AG20443 (cell line): ENCODE measurements at places on chromosomes 11 and 22.

GRCh38 chr11:29511394-29511793 lies 505.4 kb downstream of the KCNA4 start:
- DNase-seq, result no peak

DNA sequence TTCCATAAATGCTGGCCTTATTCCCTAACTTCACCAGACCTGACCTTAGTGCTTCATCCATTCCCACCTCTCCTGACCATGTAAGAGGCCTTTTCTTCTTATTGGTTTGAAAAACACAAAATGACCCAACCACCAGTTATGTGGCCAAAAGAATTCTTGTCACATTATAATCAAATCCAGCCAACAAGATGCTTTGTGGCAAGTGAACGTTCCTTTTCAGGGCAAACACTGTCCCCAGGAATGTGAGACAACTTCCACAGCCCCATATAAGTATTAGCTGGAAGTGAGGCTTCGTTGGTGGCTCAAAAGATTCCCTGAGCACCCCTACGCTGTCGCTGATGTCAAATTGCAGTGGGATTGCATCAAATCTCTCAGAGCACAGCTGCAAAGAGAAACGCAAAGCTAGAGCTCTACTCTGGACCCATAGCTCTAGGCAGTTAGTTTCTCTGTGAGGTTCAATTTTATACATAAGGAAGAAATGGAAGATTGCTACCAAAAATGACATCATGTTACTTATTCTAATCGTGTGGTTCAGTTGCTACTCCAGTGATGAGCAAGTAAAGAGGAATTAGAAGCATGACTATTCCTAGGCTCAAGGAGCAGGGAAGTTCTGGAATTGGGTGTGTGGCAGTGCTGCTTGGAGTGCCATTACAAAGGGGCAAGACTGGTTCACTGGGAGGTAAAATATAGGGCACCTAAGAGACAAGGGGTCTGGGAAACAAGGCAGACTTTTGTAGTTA lies 26.1 kb downstream of the GLYATL1 start:
- peak; percentile 64 for DNase-seq

DNA sequence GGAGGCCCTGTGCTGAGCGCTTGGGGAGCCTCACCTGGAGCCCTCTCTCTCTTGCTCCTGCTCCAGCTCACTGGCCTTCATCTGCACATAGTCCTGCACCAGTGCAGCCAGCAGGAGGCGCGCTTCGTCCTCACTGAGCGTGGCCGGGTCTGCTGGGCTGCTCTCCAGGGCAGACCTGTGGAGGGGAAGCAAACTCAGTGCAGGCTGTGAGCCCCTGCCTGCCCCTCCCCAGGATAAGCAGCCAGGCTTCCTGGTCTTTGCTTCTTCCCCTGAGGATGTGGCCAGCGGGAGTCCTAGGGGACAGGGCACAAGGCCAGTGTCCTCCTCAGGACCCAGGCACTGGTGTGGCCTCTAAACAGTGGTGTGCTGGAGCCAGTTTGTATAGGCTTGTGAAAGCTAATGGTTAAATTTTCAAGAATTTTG lies 2.2 kb downstream of the CALCA start:
- DNase-seq, result no peak

GRCh38 chr22:50342651-50343540 lies at the start of gene PPP6R2:
Gene PPP6R2 (plus strand): TSS chr22:50343327. CDS start chr22:50393909, 50,582 bp downstream.
- DNase-seq, result peak; percentile 97

DNA sequence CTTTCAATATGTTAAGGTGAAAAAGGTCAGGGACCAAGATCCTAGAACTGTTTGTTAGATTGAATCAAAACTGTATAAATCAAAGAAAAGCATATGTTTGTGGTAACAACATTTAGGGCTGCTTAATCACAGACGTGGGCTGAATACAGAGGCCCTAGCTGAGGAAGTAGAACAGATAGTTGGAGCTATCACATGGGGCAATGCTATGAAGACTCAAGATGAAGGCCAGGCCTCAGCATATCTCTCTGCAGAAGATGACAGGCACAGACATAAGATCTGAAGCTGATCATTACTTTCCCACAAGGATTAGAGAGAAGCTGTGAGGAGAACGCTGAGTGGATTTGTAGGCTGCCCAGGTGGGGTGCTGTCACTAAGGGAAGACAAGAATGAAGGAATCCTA lies 158.6 kb upstream of the CARD18 start:
- no peak for DNase-seq

GRCh38 chr11:69213316-69213715 lies 57.6 kb downstream of the SMIM38 start:
- no peak for DNase-seq

DNA sequence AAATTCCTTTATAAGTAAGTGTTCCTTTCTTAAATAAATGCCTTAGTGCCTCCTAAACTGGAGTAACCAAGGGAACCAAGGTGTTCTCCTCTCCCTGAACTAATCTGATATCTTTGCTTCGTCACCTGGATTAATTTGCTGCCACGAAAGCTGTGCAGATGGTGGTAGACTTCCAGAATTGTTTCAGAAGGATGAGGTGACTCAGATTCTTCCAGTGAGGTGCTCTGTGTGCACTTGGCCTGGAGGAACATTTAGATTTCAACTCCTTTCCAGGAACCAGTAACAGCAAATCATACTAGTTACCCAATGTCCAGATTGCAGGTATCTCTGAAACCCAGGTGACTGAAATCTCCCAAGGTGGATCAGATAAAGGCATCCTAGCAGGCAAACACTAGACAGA lies 181.9 kb downstream of the FAT3 start:
- no peak for DNase-seq

DNA sequence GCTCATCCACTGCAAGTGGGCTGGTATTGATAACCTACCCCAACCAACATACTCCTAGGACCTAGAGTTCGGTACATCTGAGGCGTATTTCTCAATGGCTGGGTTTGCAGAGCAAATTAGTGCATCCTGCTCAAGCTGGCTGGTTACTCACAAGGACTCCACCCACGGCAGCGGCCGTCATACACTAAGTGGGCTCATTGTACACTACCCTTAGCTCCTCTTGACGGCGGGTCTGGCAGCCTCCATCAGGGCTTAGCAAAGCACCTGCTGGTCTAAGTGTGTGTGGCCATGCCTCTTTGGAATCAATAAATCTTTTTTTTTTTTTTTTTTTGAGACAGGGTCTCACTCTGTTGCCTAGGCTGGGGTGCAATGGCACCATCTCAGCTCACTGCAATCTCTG lies 20.2 kb upstream of the KCNJ11 start:
- DNase-seq, result no peak

- no peak for DNase-seq
These were observed 43.7 kb upstream of the NUP160 start for GRCh38 chr11:47891886-47892285.

DNA sequence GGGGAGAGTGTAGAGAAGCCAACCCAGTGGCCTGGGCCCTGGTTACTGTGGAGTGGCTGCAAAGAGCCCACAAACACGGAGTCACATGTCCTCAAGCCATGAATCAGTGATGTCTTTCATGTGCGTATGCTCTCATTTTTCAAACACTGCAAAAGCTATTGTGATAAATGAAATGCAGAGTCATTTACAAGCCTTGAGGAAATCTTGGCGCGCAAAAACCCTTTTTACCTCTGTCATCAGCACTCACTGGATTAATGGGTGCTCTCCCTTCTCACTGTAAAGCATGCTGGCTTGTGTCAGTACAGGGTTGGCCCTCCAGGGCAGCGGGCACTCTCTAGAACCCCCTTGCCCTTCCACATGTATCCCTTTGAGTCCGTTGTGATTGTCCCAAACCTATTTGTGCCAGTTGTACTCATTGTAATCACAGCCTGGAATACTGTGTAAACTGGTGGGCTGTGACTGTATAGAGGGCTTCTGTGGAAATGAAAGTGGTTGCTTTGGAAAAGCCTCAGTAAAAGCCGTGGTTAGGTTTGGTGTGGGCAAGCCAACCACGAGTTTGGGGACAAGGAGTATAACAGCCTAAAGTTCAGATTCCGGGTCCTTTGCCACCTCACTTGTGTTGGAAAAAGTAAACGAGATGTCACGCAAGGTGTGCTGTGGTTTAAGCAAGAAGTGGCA lies 10.4 kb downstream of the GNAZ start:
- no peak for DNase-seq

- DNase-seq, result no peak
These were observed 67.5 kb upstream of the MS4A8 start for GRCh38 chr11:60631944-60632343.

GRCh38 chr11:125176866-125177265 lies 12.3 kb downstream of the PKNOX2 start:
- no peak for DNase-seq

- DNase-seq, result no peak
These were observed 58.2 kb downstream of the PRCP start for GRCh38 chr11:82842019-82842418.

DNA sequence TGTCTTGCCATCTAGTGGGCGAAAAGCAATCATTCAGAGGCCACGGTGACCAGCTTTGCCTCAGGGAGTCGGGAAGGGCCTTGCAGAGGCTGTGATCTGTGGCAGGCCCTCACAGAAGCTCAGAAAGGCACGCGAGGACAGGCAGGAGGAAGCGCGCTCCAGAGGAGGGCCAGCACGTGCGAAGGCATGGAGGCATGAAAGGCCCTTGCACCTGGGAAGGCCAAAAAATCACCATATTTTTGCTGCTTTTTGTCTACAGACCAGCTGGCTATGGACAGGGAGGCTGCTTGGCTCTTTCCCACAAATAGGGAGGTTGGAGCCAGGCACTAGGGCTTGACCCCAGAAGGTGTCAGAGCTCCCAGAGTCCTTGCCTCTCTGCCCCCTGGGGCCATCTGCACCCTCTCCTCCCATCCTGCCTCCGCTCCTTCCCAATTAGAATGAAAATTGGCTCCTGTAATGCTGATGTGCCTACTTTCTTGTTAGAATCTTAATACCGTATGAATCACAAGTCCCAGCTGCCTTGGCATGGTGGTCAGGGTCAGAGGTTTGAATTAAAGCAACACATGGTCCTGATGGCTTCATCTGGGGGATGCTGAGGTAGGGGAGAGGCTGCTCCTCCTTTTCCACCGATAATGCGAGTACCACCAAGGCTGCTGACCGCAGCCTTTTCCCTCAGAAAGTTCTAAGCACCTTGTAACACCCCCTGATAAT lies 69.1 kb downstream of the FEZ1 start:
- no peak for DNase-seq

GRCh38 chr11:69232821-69233743 lies 60.9 kb upstream of the MYEOV start:
- no peak for DNase-seq

GRCh38 chr11:12914400-12914912 lies 94.7 kb upstream of the RASSF10 start:
- DNase-seq, result peak; percentile 89

DNA sequence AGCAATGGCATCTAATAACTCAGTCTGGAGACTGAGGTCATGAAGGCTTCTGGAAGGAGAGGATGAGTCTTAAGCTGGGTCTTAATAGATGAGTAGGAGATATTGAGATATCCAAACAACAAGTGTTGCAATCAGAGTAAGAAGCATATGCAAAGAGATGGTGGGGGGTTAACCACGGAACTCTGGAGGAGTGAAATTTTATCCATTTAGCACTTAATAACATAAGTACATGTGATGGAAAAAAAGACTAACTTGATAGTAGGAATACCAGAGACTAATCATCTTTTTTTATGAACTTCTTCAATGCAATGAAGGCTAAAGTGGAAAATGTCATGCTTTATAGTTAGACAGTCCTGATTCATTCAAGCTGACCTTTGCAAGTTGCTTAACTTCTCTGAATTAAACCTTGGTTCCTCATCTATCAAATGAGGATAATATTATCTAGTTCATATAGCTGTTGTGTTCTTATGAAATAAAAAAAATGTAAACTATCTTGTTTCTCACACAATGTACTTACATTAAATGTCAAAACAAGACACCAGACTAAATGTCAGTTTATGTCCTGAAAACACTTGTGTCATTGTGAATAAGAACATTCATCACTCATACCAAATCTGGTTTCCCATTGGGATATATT lies 403.1 kb upstream of the CCDC90B start:
- no peak for DNase-seq

- peak; percentile 63 for DNase-seq
These were observed 20.4 kb downstream of the RSPH14 start for GRCh38 chr22:23121424-23121823.

DNA sequence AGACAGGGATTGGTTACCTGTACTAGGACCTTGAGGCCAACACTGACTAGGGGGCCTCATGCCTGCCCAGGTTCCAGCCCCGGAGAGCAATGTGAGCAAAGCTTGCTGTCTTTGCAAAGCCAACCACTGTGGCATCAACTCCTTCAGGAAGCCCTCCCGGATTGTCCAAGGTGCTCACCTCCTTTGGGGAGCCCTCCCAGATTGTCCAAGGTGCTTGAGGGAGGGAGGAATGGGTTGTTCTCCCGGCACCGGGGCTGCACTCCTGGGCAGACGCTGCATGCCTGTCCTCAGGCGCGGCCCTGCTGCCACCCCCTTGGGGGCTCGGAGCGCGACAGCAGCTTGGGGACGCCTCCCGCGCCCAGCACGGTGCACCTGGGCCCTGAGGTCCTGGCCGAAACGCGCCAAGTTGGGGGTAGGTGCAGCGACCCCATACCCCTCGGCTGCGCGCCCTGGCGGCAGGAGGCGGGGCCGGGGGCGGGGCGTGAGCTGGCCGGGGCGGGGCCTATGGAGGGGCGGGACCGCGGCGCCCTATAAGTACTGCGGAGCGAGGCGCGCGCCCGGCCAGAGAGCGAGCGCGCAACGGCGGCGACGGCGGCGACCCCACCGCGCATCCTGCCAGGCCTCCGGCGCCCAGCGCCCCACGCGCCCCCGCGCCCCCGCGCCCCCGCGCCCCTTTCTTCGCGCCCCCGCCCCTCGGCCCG lies at the start of gene CD81:
CD81 (plus strand) TSS at position 560 of the 701 bp plus-strand sequence. CDS start 240 bp downstream, outside the sequence.
- DNase-seq, result peak; percentile 94

DNA sequence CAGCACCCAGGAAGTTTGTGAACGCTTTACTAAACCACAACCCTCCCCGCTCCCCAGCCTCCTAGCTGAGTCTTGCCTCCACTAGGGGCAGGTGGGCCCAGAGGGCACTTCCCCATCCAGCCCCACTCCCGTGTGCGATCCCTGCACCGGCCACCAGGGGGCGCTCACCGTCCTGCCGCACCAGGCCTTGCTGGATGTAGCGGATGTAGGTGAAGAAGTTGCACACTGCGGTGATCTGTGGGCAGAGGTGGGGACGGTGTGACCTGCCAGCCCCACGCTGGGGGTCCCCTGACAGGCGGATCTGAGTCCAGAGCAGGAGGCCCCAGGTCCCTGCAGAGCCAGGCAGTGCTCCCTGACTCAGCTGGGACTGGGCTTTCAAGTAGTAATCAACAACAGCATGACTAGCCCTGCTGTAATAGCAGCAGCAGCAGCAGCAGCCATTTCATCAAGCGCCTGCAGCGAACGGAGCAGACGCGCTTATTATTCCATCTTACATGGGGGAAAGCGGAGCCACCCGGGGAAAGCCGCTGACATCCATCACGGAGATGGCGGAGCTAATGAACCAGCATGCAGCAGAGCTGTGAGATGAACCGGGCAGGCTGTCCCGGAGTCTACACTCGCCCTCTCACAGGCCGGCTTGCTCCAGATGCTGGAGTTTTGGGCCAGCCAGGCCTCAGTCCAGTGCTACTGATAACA lies 7.9 kb upstream of the FADS3 start:
- peak; percentile 91 for DNase-seq
